ENCODE measurements at places on chromosomes 4 and X. TPM values are rescaled to one million over a fixed set of nuclear protein-coding genes. Genes with fewer than 3 reads are reported as not detected.
A peak's percentile ranks its signal among the peaks of the same experiment; 100 is the strongest.

DNA sequence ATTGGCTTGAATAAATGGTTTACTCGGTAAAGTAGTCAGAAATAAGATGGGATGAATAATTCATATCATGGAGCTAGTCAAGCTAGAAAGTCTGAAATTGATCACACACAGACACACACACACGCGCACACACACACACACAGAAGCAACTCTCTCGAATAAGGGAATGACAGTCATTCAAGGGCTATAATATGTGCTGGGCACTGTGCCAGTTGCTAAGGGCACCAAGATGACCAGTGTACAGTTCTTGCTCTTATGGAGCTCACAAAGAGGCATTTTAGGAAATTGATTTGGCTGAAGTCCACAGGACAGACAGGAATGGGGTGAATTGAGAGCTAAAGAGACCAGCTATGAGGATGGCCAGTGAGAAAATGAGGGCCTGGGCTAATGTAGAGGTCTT is 34.2 kb upstream of the SH3D19 start:
- DNase-seq = no peak

- DNase-seq = no peak
Observed at GRCh38 chrX:54695231-54695630, 102.8 kb downstream of the ITIH6 start.

GRCh38 chrX:106731590-106731989 is 5.1 kb downstream of the RNF128 start:
- no peak for DNase-seq

- no peak for DNase-seq
Observed at GRCh38 chr4:84985952-84986351, 19.5 kb upstream of the WDFY3 start.

DNA sequence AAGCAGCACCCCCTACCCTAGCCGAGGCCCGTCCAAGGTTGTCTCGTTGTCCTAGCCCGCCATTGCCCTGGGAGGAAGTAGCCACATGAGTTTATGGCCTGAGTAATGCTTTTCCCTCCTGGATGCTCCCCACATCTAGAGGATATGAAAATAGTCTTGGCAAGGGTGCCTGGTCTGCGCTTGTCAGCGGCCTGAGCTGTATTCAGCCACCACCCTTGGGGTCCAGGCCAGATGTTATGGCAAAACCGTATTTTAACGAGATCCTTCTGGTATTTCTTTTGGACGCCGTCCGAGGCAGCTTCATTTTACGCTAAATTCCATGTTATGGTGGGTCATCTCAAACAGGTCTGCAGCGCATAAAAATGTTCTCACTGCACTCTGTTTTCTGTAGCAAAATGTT is 89.3 kb downstream of the GPR143 start:
- DNase-seq = no peak

GRCh38 chrX:34790026-34790425 is 132.9 kb upstream of the TMEM47 start:
- no peak for DNase-seq

DNA sequence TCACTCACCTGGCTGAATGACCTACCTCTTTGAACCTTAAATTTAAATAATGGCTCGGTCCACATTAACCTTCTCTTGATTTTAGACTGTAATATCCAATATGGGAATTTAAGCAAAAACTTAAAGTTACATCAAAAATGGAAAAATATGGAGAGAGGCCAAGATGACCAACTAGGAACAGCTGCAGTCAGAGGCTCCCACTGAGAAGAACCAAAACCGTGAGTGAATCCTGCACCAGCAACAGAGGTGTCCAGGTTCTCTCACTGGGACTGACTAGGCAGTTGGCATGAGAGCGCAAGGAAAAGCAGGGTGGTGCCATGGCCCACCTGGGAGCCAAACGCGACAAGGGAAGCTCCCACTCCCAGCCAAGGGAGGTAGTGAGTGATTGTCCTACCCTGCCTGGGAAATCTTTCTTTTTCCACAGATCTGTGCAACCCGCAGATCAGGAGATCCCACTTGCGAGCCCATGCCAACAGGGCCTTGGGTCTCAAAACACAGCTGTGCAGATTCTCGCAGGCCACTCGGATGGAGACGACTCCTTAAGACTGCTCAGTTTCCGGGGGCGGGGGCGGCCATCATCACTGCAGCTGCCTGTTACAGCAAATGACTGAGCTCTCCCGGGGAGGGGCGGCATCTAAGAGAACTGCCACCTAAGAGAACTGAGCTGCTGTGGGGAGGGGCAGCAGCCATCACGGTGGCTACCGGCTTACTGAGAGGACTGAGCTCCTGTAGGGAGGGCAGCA is 343.4 kb downstream of the DMD start:
- no peak for DNase-seq

- no peak for DNase-seq
Observed at GRCh38 chr4:113758372-113758771, 3.2 kb downstream of the CAMK2D start.

DNA sequence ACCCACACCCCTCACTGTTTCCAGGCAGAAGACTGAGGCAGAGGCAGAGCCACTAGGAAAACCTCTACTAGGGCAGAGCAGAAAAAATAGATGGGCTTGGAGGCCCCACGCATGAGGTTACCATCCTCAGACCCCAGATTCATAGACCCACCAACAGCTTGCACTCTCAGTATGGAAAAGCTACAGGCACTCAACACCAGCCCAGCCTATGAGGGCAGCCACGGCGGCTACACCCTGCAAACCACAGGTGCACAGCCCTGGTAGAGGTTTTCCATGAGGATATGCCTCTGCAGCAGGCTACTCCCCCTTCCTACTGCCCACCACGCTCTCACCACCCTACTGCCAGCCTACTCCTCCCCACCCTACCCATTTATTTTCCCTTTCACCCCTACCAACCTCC is 235.1 kb downstream of the CWH43 start:
- no peak for DNase-seq

- no peak for DNase-seq
Observed at GRCh38 chr4:17726911-17727310, 54.5 kb downstream of the FAM184B start.

GRCh38 chrX:40068048-40068447 is 29.7 kb downstream of the BCOR start:
- DNase-seq = no peak

- no peak for DNase-seq
Observed at GRCh38 chr4:74327762-74328161, 19.5 kb downstream of the EPGN start.

GRCh38 chrX:40444798-40445496 is 135.8 kb upstream of the ATP6AP2 start:
- DNase-seq = no peak

DNA sequence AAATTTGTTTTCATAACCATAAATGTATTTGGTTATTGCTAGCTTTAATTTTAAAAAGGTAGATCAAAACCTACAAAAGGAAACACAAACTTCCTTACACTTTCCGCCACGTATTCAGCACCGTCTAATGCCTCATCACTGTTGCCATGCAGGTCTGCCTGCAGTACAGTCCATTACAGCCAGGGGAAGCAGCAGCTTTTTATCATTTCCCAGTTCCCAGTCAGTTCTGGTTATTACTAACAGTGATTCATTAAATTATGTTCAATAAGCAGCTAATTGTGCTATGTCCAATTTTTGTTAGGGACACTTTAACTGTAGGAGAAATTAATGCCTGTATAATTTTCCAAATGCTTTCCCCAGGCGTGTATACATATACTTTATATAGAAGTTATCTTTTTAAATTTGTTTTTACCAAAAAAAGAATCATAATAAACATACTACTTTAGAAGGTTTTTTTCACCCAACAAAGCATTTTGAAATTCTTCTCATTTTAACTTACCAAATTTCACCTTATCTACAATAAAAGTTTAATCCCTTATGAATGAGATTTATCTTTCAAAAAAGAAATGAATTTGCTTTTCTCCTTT is 93.3 kb downstream of the ANXA3 start:
- peak; percentile 59 for DNase-seq

GRCh38 chr4:139457318-139457717 is 3.4 kb downstream of the RAB33B start:
- no peak for DNase-seq

DNA sequence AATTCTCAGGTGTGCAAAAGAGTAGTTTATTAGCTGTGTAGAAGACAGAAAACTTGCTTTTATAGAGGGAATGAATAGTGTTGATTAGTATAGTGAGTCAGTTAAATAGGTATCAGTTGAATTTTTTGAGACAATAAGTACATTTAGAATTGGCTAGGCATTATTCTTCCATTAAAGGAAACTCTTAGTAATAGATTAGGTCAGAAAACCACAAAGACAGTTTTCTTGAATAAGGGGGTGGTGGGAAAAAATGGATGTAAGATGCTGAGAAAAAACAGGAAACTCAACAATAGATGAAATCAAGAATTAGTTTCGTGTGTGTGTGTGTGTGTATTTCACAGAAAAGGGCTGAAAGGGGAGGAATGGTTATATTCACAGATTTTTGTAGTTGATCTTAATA is 16.8 kb downstream of the CD38 start:
- no peak for DNase-seq

DNA sequence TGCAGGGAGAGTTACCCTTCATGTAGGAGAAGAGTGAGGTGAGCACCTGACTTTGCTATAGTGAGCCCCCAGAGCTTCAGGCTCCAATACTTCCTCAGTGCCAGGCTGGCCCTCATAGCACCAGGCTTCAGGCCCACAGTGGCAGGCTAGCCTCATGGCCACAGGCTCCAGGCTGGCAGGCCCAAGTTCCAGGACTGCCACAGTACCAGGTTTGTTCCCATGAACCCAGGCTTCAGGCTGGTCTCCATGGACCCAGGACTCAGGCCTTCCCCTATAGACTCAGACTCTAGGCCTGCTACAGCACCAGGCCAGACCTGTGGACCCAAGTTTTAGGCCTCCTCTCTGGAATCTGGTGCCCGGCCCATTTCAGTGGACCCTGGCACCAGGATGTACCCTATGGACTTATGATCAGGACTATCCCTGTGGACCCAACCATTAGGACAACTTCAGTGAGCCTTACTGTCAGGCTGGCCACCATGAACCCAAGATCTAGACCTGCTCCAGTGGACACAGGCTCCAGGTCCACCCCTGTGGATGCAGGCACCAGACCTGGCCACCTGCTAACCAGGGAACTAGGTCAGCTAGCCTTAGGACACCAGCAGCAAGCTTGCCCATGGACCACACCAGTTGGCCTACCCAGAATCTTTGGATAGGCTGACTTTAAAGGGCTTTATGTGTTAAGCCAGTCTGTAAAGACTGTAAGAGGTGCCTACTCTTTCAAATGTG is 658.2 kb downstream of the KLHL13 start:
- DNase-seq = no peak

GRCh38 chrX:154399527-154400368 is 1.6 kb downstream of the RPL10 start:
- DNase-seq = no peak

DNA sequence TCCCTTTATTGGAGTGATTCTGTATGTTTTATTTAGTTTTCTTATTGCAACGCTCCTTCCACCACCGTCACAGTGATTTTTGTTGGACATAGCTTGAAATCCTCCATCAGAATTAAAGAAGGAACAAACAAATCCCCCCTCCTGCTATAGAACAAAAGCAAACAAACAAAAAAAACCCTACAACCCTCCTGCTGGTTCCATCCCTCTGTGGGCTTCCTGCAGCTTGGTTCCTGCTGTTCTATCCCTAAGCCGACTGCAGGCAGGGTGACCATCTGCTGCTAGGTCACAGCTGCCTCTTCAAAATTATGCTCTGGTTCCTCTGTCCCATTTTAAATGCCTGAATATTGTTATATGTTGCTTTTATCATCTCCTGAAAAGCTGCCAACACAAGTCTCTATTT is 116.8 kb upstream of the AGA start:
- DNase-seq = no peak

DNA sequence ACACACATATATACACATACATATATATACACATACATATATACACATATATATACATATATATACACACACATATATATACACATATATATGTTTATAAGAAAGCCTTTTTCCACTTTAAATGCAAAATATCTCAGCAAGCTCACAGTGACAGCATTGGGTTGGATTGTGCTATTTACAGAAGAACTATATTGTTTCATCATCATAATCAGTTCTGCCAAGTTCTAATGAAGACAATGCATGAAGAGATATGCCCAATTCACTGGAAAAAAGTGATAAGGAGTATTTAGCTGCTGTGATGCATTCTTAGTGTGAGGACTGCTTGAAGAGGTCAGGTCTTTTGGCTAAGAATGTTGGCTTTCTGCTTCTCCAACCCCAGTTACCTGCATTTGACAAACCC is 54.4 kb downstream of the RNF150 start:
- DNase-seq = no peak

DNA sequence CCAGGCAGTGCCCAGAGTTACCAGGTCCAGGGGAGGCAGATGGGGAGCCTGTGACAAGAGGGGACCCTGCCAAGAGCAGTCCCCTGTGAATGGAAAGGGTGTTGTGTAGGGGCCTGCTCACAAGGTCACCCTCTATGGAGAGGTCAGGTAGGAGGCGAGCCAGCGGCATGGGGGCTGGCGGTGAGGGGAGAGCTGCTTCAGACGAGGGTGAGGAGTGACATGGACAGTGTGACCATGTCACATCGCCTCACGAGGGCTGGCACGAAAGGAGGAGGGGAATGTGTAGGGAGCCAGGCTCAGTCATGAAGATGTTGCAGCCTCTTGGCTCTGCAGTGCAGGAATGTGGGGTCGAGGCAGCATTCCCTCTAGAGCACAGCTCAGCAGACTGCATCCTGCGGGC is 29.6 kb downstream of the CLCN4 start:
- no peak for DNase-seq

DNA sequence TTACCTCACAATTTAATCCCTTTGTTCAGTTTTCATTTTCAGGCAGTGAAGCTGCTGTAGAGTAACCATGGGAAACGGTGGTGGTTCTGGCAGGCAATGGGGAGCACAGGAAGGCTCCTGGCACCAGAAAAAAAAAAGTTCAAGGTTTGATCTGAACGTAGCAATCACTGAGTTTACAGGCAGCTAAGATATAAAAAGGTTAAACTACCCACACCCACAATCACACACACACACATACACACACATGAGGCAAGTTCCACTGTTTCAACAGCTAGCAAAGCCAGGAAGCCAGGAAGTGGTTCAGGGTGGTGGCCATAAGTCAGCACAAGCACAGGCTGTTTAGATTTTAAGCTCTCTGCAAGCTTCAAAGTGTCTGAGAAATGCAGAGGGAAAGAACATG is at the start of gene SULT1B1:
Gene SULT1B1 (minus strand): TSS at position 166 of the 400 bp plus-strand sequence. CDS start 5,403 bp downstream, outside the sequence.
- DNase-seq = no peak

GRCh38 chr4:165079476-165079875 is 25.8 kb downstream of the TRIM75 start:
- DNase-seq = peak; percentile 83

The PAK3 gene
- not detected for total RNA-seq

The WAS gene
- total RNA-seq = 1.8 TPM

The CENPVL1 gene
- not detected for total RNA-seq

The RNF128 gene
- total RNA-seq = 12.2 TPM

The DCX gene
- not detected for total RNA-seq

The CXCR3 gene
- total RNA-seq = not detected

The PRKG2 gene
- not detected for total RNA-seq

The C4orf50 gene
- not detected for total RNA-seq

The SSX1 gene
- not detected for total RNA-seq

The FAM149A gene
- 5.9 TPM for total RNA-seq

The CXorf49 gene
- not detected for total RNA-seq

The NEIL3 gene
- total RNA-seq = not detected

The NIPAL1 gene
- total RNA-seq = not detected
